ENCODE measurements at places on chromosomes 13 and 19.

GRCh38 chr13:43329702-43330101, 306.3 kb downstream of the DNAJC15 start:
- DNase-seq: no peak

DNA sequence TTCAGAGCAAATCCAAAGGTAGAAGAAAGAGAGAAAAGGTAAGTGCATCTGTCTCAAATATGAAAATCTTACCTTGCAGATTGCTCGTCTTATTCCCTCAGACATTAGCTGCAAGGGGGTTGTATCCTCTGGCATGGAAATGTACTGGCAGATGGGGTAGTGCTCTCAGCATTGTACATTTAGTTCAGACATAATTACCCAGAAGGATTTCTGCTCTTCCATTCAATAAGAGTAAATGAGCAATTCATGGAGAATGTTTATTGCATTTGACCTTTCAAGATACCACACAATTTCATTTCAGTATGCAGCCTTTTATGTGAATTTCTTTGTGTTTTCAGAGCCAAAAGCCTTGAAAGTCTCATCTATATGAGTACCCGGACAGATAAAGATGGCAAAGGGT, 63.8 kb downstream of the SCEL start:
- no peak for DNase-seq

DNA sequence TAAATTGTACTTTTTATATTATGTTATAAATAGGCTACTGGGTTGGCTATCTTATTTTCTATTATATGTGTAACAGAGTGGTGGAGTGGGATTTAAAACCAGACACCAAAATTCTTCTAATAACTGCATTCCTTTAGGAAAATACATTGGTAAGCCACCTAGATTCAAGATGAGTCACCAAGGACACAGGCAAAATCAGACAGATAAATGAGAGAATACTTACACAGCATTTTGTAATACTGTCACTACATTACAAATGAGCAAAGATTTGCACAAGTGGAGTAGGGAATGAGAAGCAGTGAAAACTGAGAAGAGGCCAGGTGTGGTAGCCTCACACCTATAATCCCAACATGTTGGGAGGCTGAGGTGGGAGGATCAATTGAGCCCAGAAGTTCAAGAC, 6.2 kb upstream of the SPART start:
- DNase-seq: no peak

DNA sequence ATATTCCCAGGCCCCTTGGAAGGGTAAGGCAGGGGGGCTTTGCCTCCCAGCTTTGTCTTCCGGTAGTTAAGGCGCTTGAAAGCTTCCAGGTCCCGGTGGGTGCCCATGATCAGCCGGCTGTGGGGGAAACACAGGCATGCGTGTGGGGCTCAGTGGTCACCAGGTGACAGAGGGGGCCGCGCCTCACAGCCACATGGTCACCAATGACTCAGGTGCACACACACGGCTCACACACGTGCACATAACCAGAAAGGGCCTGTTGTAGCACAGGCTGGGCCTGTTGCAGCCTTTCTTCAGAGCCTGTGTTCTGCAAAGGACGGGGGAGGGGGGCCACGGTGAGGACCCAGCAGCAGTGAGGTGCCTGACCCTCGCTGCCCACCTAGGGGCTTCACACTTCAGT, 5.9 kb downstream of the NANOS3 start:
- no peak for DNase-seq

DNA sequence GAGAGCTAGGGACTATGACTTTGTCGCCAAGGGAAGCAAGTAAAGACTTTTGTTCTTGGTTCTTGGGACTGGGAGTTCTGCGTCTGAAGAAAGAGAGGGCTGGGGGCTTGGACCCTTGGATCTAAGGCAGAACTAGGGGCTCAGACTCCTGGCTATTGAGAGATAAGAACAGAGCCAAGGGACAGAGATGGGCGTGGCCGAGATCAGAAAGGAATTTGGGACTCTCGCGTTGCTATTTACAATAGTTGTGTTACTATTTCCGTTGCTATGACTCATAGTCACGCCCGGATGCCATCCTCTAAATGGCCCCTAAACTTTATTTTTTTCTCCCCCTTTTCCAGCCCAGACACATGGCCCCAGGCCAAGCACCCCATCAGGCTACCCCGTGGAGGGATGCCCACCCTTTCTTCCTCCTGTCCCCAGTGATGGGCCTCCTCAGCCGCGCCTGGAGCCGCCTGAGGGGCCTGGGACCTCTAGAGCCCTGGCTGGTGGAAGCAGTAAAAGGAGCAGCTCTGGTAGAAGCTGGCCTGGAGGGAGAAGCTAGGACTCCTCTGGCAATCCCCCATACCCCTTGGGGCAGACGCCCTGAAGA, 759 bp downstream of the PPP1R15A start:
- DNase-seq: peak; percentile 87

DNA sequence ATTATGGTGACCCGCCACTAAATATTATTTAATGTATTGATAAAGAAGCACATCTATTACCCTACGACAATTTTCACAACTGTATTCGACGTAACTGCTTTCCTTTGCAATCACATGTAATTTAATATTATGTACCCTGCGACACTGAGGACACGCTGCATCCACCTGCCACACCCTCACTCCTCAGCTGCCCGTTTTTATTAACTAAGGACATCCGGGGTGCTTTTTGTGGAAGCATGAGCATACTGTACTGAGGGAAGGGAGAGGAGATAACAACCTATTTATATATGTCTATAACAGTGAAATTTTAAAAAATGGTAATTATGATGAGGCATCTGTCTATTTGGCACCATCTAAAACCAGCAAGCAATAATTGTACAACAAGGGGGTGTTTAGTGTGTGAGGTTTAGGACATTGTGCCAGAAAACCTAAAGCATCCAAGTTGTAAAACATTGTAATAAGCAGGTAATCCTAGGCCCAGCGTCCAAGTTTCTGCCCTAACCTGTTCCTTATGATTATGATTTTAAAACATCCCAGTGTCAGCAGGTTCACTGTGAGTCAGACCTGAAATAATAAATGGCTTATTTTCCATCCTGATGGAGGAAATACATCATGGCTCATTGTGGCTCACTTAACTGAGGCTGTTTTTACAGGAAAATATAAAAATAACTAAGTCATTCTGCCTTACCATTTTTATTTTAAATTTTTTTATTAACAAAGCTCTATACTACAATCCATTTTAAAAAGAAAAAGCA, 56.3 kb downstream of the FOXO1 start:
- no peak for DNase-seq

GRCh38 chr13:30504081-30504480, 38.3 kb upstream of the HMGB1 start:
- no peak for DNase-seq

- DNase-seq: no peak
Measured at GRCh38 chr19:46478356-46478986, 7.1 kb upstream of the PNMA8A start.

- DNase-seq: no peak
Measured at GRCh38 chr13:33434676-33435075, 149.1 kb upstream of the STARD13 start.

DNA sequence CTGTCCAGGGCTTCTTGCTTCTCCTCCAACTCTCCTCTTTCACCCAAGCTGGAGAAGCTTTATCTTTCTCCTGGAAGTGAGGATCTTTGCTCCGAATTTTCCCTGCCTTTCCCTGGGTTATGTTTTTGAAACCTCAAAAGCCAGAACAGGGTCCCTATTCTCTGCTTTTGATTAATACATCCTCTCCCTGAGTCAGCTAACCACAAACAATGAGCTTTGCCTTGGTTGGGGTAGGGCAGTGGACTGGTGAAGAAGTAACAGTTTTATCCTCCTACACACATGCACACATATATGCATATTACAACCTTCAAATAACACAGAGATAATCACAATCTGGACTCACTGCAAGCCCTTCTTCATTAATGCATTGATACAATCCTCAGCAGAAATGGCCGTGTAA, 44.6 kb downstream of the DLEU7 start:
- no peak for DNase-seq

GRCh38 chr19:3636962-3637361, 10.4 kb upstream of the CACTIN start:
- DNase-seq: no peak

DNA sequence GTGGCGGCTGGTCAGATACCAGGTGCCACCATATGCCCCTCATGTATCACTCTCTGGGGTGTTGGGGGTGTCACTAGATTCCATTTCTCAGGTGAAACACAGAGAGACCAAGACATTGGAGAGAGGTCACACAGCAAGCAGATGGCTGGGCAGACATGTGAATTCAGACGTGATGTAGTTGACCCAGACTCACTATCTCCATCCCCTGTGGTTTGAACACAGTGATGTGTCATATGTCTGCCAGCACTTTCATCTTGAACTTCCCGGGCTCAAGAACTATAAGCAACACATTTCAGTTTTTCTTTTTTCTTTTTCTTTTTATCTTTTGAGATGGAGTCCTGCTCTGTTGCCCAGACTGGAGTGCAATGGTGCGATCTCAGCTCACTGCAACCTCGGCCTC, 16.1 kb upstream of the UPF1 start:
- DNase-seq: no peak

DNA sequence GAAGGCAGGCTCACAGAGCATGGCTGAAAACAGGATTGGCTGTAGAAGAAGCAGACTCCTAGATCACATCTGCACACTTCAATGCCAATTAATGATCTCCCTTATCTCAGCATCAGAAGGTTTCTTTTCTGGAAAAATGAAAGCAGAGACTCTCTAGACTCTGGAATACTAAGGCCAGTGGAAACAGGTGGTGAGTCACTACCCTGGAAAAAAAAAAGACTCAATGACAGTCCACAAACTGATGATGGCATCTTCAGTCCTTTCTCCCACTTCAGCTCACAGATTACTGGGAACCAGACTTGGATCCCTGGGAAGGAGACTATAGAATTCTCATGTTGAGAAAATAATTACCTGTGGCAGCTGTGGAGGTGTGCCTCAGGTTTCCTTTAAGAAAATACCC, 47.5 kb upstream of the MBNL2 start:
- no peak for DNase-seq

- DNase-seq: no peak
Measured at GRCh38 chr13:62875118-62875640, 1459.5 kb upstream of the PCDH20 start.

GRCh38 chr13:30148171-30148754, 159.1 kb downstream of the KATNAL1 start:
- DNase-seq: no peak

DNA sequence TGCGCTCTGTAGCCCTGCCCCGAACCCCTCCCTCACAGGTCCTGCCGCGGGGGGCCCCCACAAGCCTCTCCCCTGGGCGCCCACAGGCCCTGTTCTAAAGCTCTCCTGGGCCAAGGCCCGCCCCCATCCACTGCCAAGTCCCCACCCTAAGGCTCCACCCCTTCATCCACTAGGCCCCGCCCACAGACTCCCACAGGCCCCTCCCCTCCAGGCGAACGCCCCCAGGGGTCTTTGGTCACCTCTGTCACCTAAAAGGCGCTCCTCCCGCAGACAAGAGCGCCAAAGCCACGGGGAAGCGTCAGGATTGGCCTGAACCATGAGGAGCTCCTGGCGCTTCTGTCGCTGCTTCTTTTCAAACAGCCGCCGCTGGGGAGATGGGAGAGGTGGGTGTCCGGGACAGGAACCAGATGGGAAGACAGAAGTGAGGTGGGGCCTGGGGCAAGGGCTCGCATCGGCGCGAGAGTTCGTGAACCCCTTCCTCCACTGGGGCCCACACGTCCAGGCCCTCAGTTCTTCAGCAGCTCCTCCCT, 2.3 kb downstream of the TULP2 start:
- no peak for DNase-seq

DNA sequence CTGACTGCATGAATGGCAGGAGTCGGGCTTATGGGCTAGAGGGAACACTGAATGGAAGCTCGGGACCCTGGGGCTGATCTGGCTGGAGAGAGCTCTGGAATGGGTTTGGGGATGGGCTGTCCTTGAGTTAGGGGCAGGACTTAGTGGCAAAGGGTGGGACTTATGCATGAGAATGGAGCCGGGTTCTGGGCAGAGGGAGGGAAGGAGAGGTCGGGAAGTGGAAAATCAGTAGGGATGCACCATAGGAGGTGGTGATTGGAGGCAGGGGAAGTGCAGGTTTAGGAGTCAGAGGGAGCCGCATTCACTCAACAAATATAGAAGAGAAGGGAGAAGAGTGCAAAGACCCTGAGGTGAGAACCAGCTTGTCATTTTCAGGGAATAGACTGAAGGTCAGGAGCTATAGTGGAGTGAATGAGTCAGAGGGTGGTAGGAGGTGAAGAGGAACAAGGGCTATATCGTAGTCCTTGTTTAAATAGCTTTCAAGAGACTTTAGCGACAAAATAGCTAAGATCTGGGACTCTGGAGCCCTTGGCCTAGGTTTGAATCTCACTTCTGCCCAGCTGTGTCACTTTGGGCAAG, 748 bp downstream of the RAB4B start:
- DNase-seq: no peak

DNA sequence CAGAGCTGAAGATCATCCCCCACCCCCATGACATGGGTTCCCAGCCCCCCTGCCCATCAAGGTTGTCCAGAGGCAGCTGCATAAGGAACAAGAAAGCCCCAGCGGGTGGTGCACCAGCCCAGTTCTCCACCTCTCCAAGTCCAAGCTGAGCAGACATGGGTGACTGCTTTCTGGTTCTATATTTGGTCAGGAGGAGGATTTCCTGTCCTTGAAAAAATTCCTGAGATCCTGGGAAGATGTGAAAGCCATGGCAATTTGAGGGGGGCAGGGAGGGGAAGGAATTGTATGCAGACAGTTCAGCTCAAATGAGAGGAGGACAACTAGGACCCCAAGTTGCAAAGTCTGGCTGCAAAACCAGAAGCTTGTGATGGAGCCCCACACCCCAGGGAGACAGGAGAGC, 55.4 kb upstream of the ADGRE5 start:
- no peak for DNase-seq

DNA sequence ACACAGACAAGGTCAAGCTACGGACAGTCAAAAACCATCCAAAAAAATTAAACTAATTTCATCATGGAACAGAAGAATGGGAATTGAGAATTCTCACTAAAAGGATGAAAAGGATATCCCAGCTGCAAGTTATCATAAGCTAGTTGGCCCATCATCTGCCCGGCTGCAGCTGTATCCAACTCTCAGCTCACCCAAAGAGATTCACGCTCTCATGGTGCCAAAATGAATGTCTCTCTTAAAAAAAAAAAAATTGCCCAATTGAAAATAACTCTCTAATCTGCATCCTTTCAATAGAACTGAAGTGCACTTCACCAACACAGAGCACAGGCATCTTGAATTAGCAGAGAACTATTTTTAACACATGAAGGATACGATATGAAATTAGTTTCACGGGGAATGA, 20.0 kb downstream of the ENOX1 start:
- no peak for DNase-seq

GRCh38 chr13:64158908-64159307, 2743.3 kb upstream of the PCDH20 start:
- no peak for DNase-seq

- no peak for DNase-seq
Measured at GRCh38 chr19:5637971-5638370, 15.1 kb downstream of the SAFB start.

- no peak for DNase-seq
Measured at GRCh38 chr19:3034656-3035541, 5.8 kb upstream of the TLE2 start.
